GM20000 (cell line): ENCODE measurements at places on chromosomes 4 and X.

DNA sequence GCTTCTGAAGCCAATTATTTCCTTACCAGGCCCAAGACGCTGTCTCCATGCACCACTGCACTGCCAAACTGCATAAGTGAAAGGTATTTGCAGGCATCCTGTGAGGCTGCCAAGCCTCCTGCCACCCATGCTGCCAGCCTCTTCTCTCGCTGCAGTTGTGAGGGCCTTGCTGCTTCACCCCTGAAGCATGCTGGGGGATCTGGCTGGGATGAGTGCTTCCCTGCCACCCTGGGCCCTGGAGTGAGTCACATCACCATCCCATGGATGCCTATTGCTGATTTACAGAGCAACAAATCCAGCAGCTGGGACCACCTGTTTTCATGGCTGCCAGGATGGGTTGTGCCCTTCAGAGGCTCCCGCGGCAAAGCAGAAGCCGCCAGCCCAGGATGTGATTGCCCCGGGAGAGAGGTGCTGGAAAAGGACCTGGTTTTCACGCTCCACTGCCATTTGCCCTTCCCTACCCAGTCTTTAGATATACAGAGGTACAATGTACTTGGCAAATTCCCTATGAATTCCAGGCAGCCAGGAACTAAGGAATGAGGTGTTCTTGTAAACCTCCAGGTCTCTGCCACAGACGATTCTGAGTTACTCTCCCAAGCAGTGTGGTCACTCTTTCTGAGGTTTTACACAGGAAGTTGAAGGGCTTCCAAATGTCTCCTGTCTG lies 41.5 kb upstream of the PTCHD1 start:
- DNase-seq = no peak

DNA sequence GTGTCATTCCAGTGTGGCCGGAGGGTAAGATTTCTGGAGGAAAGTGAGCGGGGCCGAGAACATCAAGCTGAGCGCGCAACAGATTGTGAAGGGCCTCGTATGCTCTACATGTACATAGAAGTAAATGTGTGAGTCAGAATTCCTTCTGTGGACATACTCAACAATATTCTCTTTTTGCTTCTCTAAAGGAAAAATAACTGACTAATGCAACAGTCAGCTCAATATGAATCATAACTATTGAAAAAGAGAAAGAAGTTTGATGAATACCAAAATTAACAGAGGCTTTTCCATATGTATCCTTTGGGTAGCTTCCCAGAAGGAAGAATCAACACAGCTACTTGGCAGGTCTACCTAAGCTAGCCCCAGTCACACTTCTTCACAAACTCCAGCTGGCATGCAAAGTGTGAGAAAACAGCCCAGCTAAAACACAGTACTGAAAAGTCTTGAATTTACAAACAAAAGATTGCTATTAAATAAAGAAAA lies 87.5 kb upstream of the ZFP42 start:
- no peak for DNase-seq

GRCh38 chr4:175330236-175330635 lies 412.1 kb downstream of the ADAM29 start:
- DNase-seq = no peak

DNA sequence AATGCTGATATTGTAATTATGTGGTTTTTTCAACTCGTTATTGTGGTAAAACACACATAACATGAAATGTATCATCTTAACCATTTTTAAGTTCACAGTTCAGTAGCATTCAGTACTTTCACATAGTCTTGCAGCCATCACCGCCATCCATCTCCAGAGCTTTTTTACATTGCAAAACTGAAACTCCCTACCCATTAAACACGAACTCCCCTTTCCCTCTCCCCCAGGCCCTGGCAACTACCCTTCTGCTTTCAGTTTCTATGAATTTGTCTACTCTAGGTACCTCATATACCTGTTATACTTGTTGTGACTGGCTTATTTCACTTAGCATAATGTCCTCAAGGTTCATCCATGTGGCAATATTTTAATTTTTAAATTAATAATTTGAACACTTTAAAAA lies 380.6 kb downstream of the MAPK10 start:
- no peak for DNase-seq

- no peak for DNase-seq
Measured at GRCh38 chr4:119543187-119543586, 85.4 kb downstream of the PDE5A start.

DNA sequence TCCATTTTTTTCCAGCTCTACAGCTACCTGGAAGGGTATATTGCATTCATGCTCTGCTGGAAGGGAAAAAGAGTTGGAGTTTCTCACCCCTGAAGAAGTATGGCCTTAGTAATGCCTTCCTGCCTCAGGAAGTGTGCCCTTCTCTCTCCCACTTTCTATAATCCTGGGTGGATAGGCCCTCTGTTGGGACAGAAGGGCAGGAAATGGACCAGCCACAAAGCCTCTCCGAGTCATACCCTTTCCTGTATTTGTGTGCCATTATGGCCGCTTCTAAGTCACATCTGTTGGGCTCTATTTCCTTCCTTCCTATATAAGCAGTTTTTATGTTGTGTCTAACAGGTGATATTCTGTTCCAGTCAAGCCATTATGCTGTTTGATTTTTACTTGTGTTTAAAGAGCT lies 74.8 kb upstream of the SMARCA5 start:
- DNase-seq = no peak

- DNase-seq = no peak
Measured at GRCh38 chr4:108885211-108885610, 122.4 kb upstream of the ETNPPL start.

DNA sequence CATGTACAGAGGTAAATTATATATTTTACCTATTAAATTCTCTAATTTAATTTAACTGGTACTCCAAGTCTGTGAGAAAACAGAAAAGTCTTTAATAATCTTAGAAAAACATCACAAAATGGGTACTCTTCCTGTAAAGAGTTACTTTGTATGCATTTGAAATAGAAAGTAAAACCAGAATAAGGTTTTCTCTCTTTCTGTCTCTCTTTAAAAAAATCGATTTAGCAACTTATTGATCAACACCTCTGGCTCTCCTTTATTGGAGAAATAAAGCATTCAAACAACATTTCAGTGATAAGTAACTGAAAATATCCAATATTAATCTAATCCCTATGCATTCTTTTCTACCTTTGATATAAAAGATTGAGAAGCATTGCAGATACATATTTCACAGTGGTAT lies 27.4 kb downstream of the ATOH1 start:
- DNase-seq = no peak

- DNase-seq = no peak
Measured at GRCh38 chr4:48038666-48039065, 22.1 kb downstream of the NIPAL1 start.

DNA sequence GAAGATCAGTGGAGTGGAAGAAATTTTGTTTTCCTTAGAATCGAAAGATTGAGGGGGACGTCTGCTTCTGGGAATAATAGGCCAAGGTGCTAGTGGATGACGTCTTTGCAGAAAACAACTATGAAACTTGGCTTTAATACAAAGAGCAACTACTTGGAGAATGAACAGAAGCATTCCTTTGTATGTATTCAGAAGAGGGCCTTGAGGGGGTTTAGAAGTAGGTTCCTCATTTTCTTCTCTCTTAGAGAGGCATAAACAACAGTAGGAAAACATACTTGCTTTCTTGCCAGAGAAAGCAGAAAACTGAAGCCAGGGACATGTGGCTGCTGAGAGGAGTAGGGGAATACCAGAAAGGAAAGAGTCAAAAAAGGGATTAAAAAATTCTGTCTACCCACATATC lies 167.8 kb downstream of the ZNF330 start:
- DNase-seq = no peak

GRCh38 chr4:143286701-143287571 lies 49.7 kb upstream of the GAB1 start:
- DNase-seq = no peak

- DNase-seq = no peak
Measured at GRCh38 chrX:2618516-2618915, 72.6 kb upstream of the CD99 start.
